ENCODE measurements at places on chromosomes 4 and X.

GRCh38 chr4:78551420-78552351, at the start of gene ANXA3:
Gene ANXA3 (plus strand): TSS chr4:78551770. CDS start chr4:78554474, 2,704 bp downstream.
- no peak for DNase-seq

- DNase-seq = peak; percentile 42
These were observed 133.1 kb downstream of the CORIN start for GRCh38 chr4:47704693-47705325.

GRCh38 chrX:17602245-17602644, 135.0 kb upstream of the SCML1 start:
- DNase-seq = no peak

- no peak for DNase-seq
These were observed 70.7 kb upstream of the SH3RF1 start for GRCh38 chr4:169341490-169341889.

- peak; percentile 69 for DNase-seq
These were observed 13.1 kb downstream of the TCEAL7 start for GRCh38 chrX:103343105-103343504.

- no peak for DNase-seq
These were observed 31.5 kb upstream of the RAPGEF2 start for GRCh38 chr4:159071178-159071968.

DNA sequence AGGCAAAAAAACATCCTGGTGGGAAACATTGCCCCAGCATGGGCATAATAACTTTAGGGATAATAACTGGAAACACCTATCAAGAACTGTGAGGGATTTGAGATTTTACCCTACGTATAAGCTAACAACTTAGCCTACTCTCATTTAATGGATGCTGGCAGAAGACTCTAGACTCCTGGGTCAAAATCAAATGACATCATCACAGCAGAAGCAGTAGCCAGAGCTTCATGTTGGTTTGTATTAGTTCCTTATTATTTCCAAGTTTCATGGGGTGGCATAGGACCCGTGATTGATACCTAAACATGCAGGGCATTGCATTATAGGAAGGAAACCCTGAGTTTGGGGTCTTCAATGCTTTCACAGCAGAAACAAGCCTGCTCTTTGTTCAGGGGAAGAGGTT, 4.6 kb downstream of the TCEAL9 start:
- no peak for DNase-seq

DNA sequence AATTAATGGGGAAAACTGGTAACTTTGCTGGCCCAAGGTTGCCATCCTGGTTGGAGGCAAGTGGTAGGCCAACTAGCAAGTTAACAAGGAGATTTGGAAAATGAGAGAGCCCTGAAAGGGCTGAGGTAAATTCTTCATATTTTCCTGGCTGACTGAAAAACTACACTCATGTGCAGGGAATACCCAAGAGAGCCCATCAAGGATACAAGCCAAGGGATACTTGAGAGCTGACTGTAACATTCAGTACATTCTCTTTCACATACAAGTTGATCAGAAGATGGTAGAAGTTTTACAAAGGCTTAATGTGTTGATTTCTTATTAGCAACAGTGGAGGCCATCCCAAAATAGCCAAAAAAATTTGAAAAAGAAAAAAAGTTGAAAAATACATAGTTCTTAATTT, 33.3 kb downstream of the IL2 start:
- DNase-seq = no peak

- DNase-seq = peak; percentile 63
These were observed 163.1 kb downstream of the SMARCA1 start for GRCh38 chrX:129360175-129360574.

DNA sequence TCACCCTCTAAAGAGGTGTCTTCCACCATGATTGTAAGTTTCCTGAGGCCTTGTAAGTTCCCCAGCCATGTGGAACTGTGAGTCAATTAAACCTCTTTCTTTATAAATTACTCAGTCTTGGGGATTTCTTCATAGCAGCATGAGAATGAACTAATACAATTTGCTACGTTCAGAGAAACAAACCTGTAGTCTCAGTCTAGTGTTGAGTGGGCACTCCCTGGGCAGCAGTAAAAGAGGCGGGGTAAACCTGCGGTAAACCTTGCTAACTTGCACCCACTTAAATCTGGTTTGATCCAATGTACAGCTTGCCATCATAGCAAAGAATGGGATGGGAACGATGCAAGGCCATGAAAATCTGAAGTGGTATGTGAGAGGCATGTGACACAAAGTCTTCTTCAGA, 22.4 kb downstream of the GRXCR1 start:
- no peak for DNase-seq

DNA sequence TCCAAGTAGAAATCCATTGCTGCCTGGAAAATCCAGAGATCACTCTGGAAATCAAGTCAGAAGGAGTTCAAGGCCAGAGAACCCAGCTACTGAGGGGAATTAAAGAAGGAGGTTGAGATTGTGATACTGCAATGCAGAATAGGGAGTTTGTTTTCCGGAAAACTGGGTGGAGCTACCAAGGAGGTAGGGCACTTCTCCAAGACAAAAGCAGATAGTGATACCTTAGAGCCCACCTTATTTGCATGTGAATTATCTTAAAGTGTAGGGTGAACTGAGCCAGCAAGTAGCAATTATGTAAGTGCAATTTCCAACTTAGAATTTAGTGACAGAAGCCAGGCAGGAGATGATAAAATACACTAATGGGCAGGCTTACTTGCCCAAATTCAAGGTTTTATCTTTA, 178.9 kb downstream of the MID1 start:
- DNase-seq = no peak

- no peak for DNase-seq
These were observed 87.9 kb downstream of the WDFY3 start for GRCh38 chr4:84878546-84878945.

DNA sequence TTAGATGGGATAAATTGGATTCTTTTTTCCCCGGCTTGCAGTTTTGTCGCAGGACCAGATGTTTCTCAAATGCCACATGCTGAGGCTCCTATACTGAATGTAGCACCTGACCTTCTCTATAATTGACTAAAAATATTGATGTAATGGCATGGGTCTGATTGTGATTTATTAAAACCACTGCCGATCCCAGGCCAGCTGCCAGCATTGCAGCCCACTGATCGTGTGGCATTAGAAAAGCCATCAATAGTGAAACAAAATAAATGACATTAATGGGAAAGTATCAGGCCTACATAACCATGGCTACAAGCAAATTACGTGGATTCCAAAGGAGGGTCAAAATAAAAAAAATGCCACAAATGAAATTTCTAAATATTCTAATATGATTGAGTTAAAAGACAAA, 98.7 kb downstream of the MAB21L2 start:
- no peak for DNase-seq

DNA sequence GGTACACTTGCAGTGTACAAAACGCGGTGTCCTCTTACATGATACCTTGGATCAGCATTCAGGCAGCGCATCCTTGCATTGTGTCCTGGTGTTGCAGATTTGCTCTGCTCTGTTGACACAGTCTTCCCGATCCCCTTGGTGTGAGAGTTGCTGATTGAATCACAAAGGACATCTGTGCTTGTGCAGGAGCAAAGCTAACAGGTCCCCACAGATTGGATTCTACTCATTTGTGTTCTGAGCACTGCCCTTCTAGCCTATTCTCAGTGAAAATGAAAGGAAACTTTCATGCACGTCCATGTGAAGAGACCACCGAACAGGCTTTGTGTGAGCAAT, 171.4 kb downstream of the FRMPD4 start:
- DNase-seq = no peak

GRCh38 chrX:140164391-140164790, 199.1 kb upstream of the CXorf66 start:
- no peak for DNase-seq

GRCh38 chr4:58252656-58253055, 1142.5 kb upstream of the IGFBP7 start:
- no peak for DNase-seq

GRCh38 chr4:80229128-80229527, 31.8 kb downstream of the PRDM8 start:
- no peak for DNase-seq

GRCh38 chrX:101677028-101677427, 17.4 kb upstream of the ARMCX2 start:
- no peak for DNase-seq

DNA sequence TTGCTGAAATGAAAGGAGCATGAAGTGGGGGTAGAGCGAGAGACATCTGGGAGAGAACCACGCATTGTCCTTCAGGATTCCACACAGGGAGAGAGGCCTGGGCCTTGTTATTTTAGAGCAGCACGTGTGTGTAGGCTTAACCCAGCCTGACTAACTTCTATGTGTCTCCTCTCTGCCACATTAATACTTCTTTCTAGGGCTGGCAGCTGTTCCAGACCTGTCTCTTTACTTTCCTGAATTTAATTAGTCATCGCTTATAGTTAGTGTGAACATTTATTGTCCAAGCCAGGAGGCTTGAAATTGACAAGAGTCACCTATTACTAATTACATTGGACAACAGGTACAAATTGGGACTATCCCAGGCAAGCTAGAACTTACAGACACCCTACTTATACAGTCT, 51.3 kb downstream of the SMAD1 start:
- DNase-seq = no peak

GRCh38 chrX:136268051-136269048, 17.1 kb upstream of the MAP7D3 start:
- peak; percentile 40 for DNase-seq

- no peak for DNase-seq
These were observed 81.1 kb downstream of the CT47B1 start for GRCh38 chrX:120794525-120794975.

DNA sequence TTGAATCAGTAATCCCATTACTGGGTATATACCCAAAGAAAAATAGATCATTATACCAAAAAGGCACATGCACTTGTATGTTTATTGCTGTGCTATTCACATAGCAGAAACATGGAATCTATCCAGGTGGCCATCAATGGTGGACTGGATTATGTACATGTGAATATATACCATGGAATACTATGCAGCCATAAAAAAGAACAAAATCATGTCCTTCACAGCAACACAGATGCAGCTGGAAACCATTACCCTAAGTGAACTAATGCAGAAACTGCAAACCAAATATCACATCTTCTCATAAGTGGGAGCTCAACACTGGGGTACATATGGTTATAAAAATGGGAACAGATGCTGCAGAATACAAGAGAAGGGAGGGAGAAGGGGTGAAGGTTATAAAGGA, 110.7 kb downstream of the ABCB7 start:
- DNase-seq = no peak

- no peak for DNase-seq
These were observed 643.6 kb downstream of the PDHA2 start for GRCh38 chr4:96483308-96484030.

DNA sequence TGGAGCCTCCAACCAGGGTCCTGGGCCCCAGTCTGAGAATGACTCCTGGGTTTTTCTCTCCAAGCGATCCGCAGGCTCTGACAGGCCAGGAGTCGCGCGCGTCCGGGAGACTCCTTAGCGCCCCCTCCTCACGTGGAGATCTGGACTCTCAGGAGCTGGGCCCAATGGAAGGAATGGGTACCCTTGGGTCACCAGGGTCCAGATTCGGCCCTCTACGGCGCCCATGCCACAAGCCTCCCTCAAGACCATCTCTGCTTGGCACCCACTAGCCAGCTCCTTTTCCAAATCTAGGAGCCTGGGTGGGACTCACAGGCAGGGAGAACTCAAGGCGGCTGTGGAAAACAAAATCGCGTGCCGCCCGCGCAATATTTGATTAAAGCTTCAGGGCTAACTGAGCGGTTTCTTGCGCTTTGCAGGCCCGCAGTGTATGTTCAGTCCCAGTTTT, 7.1 kb downstream of the HAND2 start:
- DNase-seq = no peak

DNA sequence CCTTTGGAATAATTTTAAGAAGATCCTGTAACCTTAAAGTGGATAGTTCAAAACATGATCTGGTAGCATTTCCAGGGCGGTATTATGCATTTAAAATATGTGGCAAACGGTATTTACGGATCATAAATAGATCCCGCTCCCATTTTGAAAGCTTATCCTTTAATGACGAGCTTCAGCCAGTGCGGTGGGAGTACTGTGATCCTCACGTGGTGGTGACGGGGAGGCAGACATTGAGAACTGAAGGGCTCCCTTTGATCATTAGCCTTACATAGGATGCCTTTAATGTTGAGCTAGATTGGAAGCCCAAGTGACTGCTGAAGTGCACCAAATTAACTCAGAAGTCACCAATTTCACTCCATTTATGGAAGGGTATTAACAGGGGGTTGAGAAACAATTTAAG, 56.9 kb downstream of the KIT start:
- DNase-seq = no peak
